Stomach (tissue), 19 donors: ENCODE measurements at places on chromosomes 16 and 17. TPM values are rescaled to one million over a fixed set of nuclear protein-coding genes. Genes with fewer than 3 reads are reported as not detected.

DNA sequence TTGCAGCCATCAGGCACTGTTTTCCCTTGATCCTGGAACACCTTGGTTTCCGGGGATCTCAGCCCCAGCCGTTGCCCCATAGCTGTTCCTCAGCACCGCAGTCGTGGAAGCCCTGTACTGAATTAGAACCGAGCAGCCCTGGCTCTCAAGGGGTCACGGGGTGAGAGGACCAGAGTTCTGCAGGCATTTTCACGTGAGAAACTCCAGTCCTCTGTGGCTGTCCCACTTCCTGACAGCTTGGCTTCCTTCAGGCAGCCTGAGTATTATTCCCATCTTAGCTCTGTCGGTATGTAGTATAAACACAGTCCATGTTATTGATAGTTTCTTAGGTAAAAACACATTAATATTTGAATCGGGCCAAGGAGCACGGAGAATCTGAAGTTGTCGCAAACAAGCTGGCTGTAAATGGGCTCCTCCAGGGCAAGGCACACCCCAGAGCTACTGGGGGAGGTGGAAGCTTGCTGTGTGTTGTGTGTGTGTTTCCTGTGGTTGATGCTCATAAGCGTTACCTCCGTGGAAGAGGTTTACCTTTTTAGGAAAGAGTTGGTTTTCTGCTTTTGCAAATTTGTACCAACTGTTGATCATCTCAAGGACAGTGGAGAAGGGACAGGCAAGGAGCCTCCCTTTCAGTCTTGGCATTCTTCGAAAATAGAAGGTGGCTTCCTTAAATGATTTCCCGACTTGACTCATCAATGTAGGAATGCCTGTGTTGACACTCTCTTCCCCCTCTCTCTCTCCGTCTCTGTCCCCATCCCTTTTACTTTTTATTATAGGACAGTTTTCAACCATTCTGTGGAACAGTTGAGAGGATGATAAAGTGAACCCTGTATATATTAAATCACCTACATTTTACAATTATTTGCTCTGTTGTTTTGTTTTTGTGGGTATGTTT, 208.9 kb upstream of the CHMP6 start:
- no peak overlapping the region for H3K4me3 ChIP-seq
- no peaks in the 10 kb centered on the region for H3K36me3 ChIP-seq
- H3K27ac ChIP-seq: peak overlapping the region; percentile 8
- H3K4me1 ChIP-seq: peaks cover 12% of the 10 kb centered on the region
- H3K27me3 ChIP-seq: no peaks in the 10 kb centered on the region

NPB gene
- not detected for total RNA-seq

FOXC2 gene
- not detected for total RNA-seq

- H3K27me3 ChIP-seq: no peaks in the 10 kb centered on the region
- peak overlapping the region; percentile 90 for H3K27ac ChIP-seq
- no peak overlapping the region for H3K4me3 ChIP-seq
Measured at GRCh38 chr17:70138291-70138865, 31.0 kb upstream of the KCNJ2 start.

GRCh38 chr17:50310455-50311111, 35.3 kb upstream of the XYLT2 start:
- no peak for DNase-seq
- no peaks in the 10 kb centered on the region for H3K27me3 ChIP-seq
- peaks cover 6% of the 10 kb centered on the region for H3K4me1 ChIP-seq
- no peaks in the 10 kb centered on the region for H3K36me3 ChIP-seq

GRCh38 chr16:68843482-68844210, at the start of gene TANGO6:
Gene TANGO6, plus strand, starts transcription at chr16:68843531. Its CDS starts 87 bp downstream, at chr16:68843618.
- H3K4me3 ChIP-seq: peak within 1 kb of the TSS; percentile 67
- no peaks in the 10 kb centered on the region for H3K27me3 ChIP-seq
- DNase-seq: peak; percentile 87
- H3K36me3 ChIP-seq: no peaks in the 10 kb centered on the region

- peaks cover 59% of the 10 kb centered on the region for H3K4me1 ChIP-seq
- peaks cover 39% of the 10 kb centered on the region for H3K36me3 ChIP-seq
- no peaks in the 10 kb centered on the region for H3K27me3 ChIP-seq
- peak within 1 kb of the TSS; percentile 99 for H3K27ac ChIP-seq
Measured at GRCh38 chr16:89560378-89561141, at the start of gene RPL13. Gene RPL13, plus strand, starts transcription at chr16:89560682. Its CDS starts 278 bp downstream, at chr16:89560960.

- peak overlapping the region; percentile 68 for H3K27ac ChIP-seq
- no peaks in the 10 kb centered on the region for H3K36me3 ChIP-seq
- no peak for DNase-seq
- H3K27me3 ChIP-seq: no peaks in the 10 kb centered on the region
- H3K4me1 ChIP-seq: peaks cover 59% of the 10 kb centered on the region
Measured at GRCh38 chr16:85460252-85461021, 152.7 kb upstream of the GSE1 start.

CES5A gene
- not detected for total RNA-seq

GRCh38 chr16:1309888-1310831, 724 bp downstream of the UBE2I start:
- peak overlapping the region; percentile 72 for H3K27ac ChIP-seq
- peaks cover 43% of the 10 kb centered on the region for H3K4me1 ChIP-seq

- H3K4me3 ChIP-seq: no peak overlapping the region
- DNase-seq: no peak
- H3K4me1 ChIP-seq: no peaks in the 10 kb centered on the region
- H3K27me3 ChIP-seq: no peaks in the 10 kb centered on the region
Measured at GRCh38 chr16:87698241-87698640, 67.5 kb downstream of the KLHDC4 start.

- no peak overlapping the region for H3K27ac ChIP-seq
- H3K4me1 ChIP-seq: no peaks in the 10 kb centered on the region
- no peak overlapping the region for H3K4me3 ChIP-seq
Measured at GRCh38 chr17:39818358-39819000, 45.6 kb downstream of the IKZF3 start.

GRCh38 chr17:19812407-19812806, 55.3 kb downstream of the ULK2 start:
- peak; percentile 11 for DNase-seq
- no peak overlapping the region for H3K4me3 ChIP-seq
- H3K36me3 ChIP-seq: peaks cover 82% of the 10 kb centered on the region
- no peak overlapping the region for H3K27ac ChIP-seq
- no peaks in the 10 kb centered on the region for H3K4me1 ChIP-seq
- H3K27me3 ChIP-seq: no peaks in the 10 kb centered on the region

DNA sequence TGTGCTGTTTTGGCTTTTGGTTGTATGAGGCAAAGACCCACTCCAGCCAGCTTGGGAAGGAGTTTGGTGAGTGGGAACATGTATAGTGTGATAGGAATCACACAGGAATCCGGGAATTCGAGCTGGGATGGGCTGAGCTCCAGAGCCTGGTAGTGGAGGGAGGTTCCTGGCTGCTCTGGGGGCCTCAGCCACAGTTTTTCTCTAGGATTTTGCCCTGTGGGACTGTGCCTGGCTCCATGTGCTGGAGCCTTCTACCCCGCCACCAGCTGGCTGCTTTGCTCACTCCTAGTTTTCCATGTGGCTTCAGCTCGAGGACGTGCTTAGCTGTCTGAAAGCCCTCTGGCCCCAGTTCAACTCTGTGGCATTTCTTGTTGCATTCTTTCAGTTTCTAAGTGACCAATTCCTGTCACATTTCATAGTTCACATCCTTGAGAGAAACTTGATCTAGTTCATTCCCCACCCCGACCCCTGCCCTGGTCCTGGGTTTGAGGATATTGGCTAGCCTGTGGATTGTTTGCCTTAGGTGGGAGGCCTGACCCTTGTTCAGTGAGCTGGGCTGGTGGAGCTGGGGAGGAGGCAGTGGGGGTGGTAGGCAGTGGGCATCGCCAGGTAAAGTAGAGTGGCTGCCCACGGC, 5.0 kb downstream of the SEC14L1 start:
- H3K4me3 ChIP-seq: peak overlapping the region; percentile 11
- H3K4me1 ChIP-seq: peaks cover 51% of the 10 kb centered on the region
- DNase-seq: peak; percentile 85
- H3K36me3 ChIP-seq: peaks cover 38% of the 10 kb centered on the region
- no peaks in the 10 kb centered on the region for H3K27me3 ChIP-seq

- DNase-seq: no peak
- H3K4me1 ChIP-seq: no peaks in the 10 kb centered on the region
- no peak overlapping the region for H3K4me3 ChIP-seq
- H3K27ac ChIP-seq: no peak overlapping the region
- H3K27me3 ChIP-seq: no peaks in the 10 kb centered on the region
Measured at GRCh38 chr16:5642011-5642410, 544.4 kb upstream of the EEF2KMT start.

SERPINF2 gene
- total RNA-seq: 4.1 TPM

DNA sequence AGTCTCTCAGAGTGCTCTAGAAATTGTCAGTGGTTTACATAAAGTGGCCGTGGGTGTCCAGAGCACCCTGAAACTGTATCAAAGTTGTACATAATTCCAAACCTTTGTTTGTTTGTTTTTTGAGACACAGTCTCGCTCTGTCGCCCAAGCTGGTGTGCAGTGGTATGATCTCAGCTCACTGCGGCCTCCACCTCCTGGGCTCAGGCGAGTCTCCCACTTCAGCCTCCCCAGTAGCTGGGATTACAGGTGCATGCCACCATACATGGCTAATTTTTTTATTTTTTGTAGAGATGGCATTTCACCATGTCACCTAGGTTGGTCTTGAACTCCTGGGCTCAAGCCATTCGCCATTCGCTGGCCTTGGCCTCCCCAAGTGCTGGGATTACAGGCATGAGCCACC, 24.3 kb upstream of the ADGRG1 start:
- peak overlapping the region; percentile 85 for H3K27ac ChIP-seq
- no peaks in the 10 kb centered on the region for H3K36me3 ChIP-seq
- H3K27me3 ChIP-seq: peaks cover 14% of the 10 kb centered on the region
- peaks cover 73% of the 10 kb centered on the region for H3K4me1 ChIP-seq

DNA sequence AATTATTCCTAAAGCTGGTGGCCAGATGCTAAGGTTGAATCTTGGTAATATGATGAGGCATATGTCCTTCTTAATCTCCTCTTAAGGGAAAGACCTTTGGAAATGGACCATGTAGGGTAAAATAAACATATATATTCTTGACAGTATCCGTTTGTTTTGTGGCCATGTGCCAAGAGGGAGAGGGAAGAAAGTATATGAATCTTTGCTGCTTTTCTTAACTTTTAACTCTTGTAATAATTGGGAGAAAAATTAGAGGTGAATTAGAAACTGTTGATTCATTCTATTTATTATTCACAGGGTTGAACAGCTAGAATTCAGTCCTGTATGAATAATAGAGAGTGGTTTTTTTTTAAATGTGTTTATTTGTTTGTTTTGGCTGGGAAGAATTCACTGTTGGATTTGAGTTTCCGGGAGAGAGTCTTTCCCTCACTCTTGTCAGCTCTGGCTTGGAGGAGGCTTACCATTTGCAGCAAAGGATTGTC, 31.6 kb downstream of the AATF start:
- peaks cover 11% of the 10 kb centered on the region for H3K4me1 ChIP-seq
- H3K4me3 ChIP-seq: no peak overlapping the region
- DNase-seq: peak; percentile 9
- H3K27ac ChIP-seq: no peak overlapping the region
- no peaks in the 10 kb centered on the region for H3K27me3 ChIP-seq
- H3K36me3 ChIP-seq: peaks cover 4% of the 10 kb centered on the region

DNA sequence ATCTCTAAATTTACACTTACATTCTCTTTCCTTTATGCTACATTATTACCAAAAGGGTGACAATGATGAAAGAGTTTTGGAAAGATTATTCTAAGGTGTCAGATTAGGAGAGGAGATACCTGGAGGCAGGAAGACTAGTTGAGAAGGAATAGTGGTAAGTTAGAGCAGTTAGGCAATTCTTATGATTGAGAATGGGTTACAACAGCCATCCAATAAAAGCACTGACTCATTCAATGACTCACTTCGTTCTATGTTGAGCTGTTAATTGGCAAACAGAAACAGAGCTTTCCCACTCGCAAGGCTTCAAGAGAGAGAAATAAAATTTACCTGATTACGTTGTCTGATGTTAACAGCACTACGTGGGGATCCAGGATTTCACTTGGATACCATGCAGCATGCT, 5.8 kb downstream of the NUP88 start:
- peak; percentile 12 for DNase-seq
- no peaks in the 10 kb centered on the region for H3K27me3 ChIP-seq
- peaks cover 87% of the 10 kb centered on the region for H3K36me3 ChIP-seq
- peak overlapping the region; percentile 17 for H3K27ac ChIP-seq
- peaks cover 38% of the 10 kb centered on the region for H3K4me1 ChIP-seq

GRCh38 chr17:34721326-34721725, 141.9 kb downstream of the TMEM132E start:
- H3K4me1 ChIP-seq: no peaks in the 10 kb centered on the region
- H3K27me3 ChIP-seq: peaks cover 4% of the 10 kb centered on the region
- no peak overlapping the region for H3K27ac ChIP-seq
- DNase-seq: peak; percentile 13

DNA sequence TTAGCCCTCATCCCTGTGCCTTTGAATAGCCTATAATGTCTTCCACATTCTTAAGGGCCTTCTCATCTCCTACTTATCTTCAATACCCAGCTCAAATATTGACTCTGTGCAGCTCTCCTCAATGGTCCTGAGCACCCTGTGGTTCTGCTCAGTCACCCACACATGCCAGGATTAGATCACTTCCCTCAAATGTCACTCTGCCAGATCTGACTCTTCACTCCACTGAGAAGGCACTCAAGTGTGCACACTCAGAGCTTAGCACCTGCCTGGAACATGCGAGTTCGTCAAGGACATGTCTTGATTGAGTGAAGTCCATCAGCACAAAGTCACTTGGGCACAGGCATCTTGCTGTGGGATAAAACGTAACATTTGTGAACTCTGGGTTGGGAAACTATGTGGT, 404.8 kb downstream of the CDH13 start:
- no peaks in the 10 kb centered on the region for H3K36me3 ChIP-seq
- H3K4me3 ChIP-seq: no peak overlapping the region
- no peaks in the 10 kb centered on the region for H3K4me1 ChIP-seq

DNA sequence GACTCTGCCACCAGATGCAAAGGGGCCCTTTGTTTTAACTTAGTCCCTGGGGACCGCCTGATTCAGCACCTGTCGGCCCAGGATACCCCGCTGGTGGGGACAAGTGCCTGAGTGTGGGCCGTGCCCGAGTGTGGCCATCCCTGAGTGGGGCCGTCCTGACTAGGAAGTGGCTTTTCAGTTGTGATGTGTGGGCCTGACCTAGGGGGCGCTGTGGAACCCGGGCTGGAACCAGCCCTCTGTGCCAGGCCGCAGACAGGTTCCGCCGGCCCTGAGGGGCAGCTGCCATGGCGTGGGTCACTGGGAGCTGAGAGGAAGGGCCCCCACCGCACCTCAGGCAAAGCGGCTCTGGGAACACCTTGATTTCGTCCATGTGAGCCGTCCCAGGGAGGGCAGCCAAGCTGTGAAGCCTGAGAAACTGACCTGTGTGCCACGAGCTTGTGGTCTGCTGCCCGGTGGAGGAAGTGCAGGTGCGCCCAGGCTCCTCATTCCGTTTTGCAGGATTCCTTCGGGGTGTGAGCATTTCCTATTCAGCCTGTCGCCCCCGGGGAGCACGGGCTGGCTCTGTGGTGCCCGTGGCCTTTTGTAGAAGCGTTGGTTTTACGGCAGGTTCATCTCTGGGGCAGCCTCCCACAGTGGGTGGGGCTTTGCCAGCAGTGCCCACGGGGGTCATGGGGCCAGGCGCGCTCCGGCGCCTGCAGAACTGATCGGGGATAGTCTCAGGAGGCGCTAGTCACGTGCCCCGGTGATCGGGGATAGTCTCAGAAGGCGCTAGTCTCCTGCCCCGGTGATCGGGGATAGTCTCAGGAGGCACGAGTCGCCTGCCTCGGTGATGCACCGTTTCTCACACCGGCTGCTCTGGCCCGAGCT, 5.3 kb downstream of the RPL13 start:
- H3K4me3 ChIP-seq: peak overlapping the region; percentile 17
- peak overlapping the region; percentile 59 for H3K27ac ChIP-seq
- H3K36me3 ChIP-seq: peaks cover 33% of the 10 kb centered on the region
- H3K4me1 ChIP-seq: peaks cover 39% of the 10 kb centered on the region
- H3K27me3 ChIP-seq: peaks cover 4% of the 10 kb centered on the region
- DNase-seq: peak; percentile 70
